ENCODE measurements at places on chromosomes 7 and 10.

DNA sequence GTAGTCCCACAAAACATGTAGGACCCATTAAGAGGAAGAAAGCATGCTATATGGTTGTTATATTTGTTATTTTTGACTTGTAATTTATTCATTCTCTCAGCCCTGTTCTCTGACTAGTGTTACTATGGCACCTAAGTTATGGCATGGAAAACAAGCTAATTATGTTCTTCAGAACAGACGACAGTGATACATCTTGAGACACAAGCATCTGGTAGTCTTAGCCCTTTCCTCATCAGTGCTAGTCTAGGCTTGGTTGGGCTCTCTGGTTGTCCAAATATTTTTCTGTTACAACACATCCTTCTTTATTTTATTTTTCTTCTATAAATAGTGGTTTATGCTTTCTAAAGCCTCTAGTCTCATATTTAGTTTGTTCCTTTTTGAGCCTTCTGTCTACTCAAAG, 308.3 kb upstream of the KAT6B start:
- DNase-seq = no peak

GRCh38 chr7:2821842-2822507, 22.1 kb downstream of the GNA12 start:
- no peak for DNase-seq

GRCh38 chr10:127736915-127737562, at the start of gene FOXI2:
Gene FOXI2, plus strand, starts transcription at chr10:127737185. Its CDS starts 89 bp downstream, at chr10:127737274.
- DNase-seq = no peak

- DNase-seq = no peak
These were observed 185.7 kb downstream of the TFEC start for GRCh38 chr7:115844857-115845256.

DNA sequence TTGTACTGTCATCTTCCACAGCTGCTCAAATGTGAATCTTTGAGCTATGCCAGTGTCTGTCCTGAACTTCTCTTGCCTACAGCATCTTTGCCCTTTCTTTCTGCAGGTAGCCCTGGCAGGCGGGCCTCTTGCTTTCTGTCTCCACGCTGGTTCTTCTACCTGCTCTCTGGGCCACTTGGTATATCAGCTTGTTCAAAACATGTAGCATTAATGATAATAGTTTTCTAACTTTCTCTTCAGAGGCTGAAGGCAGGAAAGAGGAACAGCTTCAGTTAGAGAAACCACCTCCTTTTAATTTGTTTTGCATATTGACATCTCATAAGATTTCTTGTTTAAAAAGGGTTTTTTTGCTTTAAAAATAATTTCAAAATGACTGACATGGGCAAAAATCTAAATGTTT, 923 bp upstream of the FGL2 start:
- no peak for DNase-seq

- no peak for DNase-seq
These were observed 189.3 kb downstream of the ELMO1 start for GRCh38 chr7:37259319-37259821.

GRCh38 chr7:37420946-37421695, 27.5 kb downstream of the ELMO1 start:
- no peak for DNase-seq

GRCh38 chr7:94969434-94970084, 62.2 kb downstream of the PPP1R9A start:
- DNase-seq = no peak

DNA sequence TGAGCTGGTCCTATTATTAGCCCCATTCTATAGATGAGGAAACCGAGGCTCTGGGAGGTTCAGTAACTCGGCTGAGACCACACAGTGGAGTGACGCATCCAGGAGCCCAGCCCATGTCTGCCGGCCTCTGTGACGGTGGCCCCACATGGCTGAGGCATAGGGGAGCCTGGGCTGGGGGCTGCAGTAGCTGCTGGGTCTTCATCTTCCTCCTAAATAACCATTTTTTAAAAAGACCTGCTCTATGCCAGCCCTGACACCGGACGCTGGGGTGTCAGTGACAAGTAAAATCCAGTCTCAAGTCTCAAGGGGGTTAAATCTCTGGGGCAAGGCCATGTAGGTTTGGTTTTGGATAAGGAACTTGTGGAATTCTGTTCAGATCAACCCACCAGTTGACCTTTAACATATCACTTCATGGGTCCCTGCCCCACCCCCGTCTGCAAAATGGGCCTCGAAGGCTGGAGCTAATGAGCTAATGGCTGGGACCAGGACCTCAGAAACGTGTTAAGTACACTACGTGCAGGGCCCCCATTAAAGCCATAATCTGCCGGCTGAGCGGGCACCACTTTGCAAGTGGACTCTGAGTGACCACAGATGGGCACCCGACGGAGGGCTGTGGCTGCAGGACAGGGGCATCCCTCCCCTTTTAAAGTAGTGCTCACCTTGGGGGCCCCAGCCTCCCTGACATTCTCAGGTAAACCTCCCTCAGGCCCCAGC, 136.5 kb upstream of the UNC5B start:
- DNase-seq = no peak

DNA sequence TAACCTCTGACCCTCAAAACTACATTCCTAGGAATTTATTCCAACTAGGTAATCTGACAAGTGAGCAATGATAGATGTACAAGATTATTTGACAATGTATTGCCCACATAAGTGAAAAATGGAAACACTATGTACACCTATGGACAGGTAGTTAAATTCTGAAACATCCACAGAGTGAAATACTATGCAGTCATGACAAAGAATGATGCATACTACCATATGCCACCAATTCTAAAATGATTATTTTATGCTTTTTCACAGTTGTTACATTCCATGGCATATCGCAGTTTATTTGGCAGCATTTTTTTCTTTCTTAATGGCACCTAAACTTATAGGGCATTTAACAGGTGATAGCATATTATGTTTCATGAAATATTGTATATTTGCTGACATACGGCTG, 20.1 kb upstream of the TNPO3 start:
- no peak for DNase-seq

GRCh38 chr7:51019191-51019844, 236.6 kb upstream of the GRB10 start:
- DNase-seq = no peak

GRCh38 chr7:158494643-158495042, 93.0 kb downstream of the PTPRN2 start:
- no peak for DNase-seq

GRCh38 chr7:40848541-40849221, 713.9 kb downstream of the SUGCT start:
- DNase-seq = no peak

DNA sequence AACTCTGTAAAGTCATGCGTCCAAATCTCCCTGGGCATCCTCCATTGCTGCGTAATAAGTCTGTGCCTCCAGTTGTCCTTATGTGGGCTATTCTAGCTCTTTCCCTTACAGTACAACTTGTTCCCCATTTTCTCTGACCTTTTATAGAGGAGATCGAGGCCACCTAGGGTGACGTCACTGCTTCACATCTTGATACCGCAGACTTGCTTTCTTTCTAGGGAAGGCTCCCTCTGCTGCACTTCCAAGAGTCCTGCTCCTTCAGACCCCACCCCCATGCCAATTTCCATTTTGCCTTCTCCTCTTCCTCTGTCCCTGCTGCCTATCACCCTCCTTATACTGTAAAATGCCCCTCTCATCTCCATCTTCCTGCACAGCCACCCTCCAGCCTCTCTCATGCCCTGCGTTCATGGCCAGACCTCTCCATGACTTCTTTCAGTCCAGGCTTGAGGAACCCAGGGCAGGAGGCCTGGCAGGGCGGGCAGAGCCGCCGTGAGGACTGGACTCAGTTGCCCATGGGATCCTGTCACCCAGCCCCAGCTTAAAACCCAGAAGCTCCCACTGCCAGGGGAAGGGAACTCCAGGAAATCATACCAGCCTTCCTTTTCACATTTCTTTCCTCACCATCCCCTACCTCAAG, 57.5 kb downstream of the CAMK1D start:
- DNase-seq = no peak

DNA sequence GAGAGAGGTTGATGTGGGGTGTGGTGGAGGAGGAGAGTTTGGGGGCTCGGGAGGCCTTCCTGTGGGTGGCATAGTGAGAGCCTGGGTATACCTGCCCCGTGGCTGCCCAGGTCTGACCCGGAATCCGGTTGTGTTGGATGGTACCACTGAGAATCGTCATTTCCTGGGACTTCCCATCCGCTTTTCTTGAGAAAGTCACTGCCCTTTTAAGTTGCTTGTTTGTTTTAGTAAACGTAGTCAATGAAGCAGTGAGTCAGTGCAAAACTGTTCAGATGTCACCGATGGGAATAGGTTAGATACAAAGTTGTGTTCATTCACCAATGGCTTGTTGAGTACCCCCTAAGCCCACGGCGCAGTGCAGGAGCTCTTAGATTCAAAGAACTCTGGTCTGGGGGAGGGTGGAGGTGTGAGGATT, 285.8 kb downstream of the CAMK1D start:
- no peak for DNase-seq

DNA sequence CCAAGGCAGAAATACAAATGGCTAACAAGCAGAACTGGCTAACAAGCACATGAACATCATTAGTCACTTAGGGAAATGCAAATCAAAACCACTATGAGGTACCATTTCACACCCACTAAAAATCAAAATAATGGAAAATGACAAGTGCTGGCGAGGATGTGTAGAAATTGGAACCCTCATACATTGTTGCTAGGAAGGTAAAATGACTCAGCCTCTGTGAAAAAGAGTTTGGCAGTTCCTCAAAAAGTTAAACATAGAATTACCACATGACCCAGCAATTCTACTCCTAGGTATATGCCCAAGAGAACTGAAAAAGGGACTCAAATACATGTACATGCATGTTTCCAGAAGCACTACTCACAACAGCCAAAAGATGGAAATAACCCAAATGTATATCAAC, 52.8 kb upstream of the ANAPC16 start:
- DNase-seq = no peak

DNA sequence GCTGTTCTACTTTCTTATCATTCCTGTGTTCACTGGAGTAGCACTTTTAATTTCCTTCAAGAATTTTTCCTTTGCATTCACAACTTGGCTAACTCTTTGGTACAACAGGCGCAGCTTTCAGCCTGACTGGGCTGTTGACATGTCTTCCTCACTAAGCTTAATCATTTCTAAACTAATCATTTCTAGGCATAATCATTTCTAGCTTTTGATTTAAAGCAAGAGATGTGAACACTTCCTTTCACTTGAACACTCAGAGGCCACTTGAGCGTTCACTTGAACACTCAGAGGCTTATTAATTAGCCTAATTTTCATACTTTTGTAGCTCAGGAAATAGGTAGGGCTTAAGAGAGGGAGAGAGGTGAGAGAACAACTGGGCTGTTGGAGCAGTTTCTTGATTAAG, 15.9 kb downstream of the C10orf90 start:
- no peak for DNase-seq

DNA sequence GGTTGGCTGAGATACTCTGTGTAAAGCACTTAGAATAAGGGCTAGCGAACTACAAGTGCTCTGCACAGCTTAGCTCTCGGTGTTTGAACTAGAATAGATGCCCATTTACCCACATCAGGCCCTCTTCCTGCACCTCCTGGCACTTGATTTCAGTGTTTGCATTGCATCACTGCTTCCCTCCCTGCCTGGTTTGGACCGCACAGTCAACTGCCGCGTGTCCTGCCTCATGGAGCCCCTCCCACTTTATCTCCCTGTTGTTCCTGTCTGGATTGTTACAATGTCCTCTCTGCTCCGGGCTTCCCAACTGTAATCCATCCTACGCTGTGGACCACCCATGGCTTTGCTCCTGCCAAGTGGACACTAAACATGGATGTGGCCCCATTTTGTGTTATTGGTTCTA, 2.3 kb downstream of the FAM107B start:
- no peak for DNase-seq

DNA sequence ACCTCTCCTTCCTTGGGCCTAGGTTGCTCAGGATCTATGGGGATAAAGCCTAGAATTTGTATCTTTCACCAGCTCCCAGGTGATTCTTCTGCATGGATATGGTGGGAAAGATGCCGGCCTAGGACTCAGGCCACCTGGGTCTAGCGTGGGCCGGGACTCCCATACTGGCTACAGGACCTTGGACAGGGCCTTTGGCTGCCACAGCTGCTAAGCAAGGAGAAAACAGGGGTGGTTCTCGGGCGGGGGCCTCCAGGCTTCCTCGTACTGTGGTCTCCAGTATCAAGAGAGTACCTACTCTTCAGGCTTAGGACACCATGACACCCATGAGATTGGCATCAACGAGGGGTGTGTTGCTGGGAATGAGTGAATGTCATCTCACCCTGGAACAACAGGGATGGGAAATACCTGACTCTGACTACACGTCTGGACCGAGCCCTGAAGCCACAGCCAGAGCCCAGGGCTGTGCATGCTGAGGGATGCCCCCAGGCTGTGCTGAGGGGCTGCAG, 120.3 kb upstream of the ADAM12 start:
- DNase-seq = no peak

- DNase-seq = no peak
These were observed 9.6 kb downstream of the TRIM56 start for GRCh38 chr7:101094791-101095375.

DNA sequence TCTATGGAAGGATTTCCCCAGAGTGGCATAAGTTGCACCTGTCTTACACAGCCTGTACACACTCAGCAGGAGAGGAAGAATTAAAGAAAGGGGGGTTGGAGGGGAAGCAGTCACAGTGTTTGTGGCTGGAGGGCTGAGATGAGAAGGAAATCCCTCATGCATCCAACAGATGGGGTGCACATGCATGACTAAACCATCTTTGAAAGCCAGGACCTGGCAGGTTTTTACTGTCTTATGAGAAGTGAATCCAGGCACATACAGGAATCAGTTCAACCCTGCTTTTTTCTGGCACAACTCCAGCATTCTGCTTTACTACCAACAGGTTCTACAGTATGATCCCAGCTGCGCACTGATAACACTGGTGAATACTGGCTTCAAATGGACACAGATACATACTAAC, 107.7 kb downstream of the CACNA2D1 start:
- no peak for DNase-seq

- DNase-seq = no peak
These were observed 162.8 kb upstream of the NFE2L3 start for GRCh38 chr7:25989140-25989705.

DNA sequence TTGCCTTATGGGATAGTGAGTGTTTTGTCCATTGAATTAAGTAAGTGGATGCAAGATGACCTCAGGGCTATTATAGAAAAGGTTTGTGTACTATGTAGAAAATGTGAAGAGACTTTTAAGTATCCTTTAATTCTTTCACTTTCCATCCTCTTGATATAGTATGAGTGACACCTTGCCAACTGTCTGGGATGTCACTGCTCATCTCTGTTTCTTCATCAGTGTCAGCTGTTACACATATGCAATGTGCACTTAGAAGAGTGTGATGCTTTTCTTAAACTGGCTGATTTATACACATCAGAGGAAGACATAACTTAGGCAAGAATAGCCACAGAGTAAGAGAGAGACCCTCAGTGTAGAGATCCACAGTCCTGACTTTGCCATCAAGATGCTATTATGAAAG, 8.7 kb upstream of the ACTA2 start:
- no peak for DNase-seq

- DNase-seq = no peak
These were observed 47.0 kb downstream of the MAD1L1 start for GRCh38 chr7:2185715-2186114.

- DNase-seq = no peak
These were observed 299.7 kb downstream of the PLXDC2 start for GRCh38 chr10:20115894-20116293.

All from stimulated activated CD8-positive, alpha-beta memory T cell treated with anti-CD3 and anti-CD28 coated beads, Interleukin-2, amount 100 ng/mL, for 48 hours (primary cell).